Activated CD4-positive, alpha-beta T cell treated with anti-CD3 and anti-CD28 coated beads, Interleukin-2, amount 10 ng/mL, durations not matched to agents 24 days and 14 days (primary cell): ENCODE measurements at places on chromosomes 16 and 17.
A peak's percentile ranks its signal among the peaks of the same experiment; 100 is the strongest.

- peak; percentile 77 for DNase-seq
Measured at GRCh38 chr16:24253192-24253591, 2.9 kb upstream of the CACNG3 start.

- DNase-seq, result no peak
Measured at GRCh38 chr16:89907055-89907814, 11.4 kb upstream of the MC1R start.

DNA sequence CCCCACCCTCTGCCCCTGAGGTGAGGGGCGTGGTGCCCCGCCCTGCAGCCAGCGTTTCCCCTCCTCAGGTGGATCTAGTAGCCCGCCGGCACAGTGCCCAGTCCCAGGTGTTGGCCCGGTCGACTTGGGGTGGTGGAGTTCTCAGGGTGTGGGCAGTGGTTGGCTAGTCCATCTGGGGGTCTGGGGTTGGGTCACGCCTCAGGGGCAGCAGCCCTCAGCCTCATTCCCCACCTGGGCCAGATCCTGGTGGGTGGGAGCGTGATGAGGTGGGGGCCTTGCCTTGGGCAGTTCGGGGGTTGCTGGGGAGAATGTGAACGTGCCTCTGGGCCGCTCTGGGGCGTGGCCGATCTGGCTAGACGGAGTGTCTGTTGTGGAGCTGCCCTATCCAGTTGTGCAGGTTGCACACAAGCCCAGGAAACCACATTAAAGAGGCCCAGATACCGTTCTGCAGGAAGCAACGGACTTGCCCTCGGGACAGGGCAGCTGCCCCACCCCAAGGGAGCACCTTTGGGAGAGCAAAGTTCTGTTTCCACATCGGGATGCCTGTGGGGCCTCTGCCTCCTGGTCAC is 32.0 kb downstream of the GSE1 start:
- DNase-seq, result no peak

GRCh38 chr17:38435795-38436194 is 7.5 kb downstream of the ARHGAP23 start:
- no peak for DNase-seq

DNA sequence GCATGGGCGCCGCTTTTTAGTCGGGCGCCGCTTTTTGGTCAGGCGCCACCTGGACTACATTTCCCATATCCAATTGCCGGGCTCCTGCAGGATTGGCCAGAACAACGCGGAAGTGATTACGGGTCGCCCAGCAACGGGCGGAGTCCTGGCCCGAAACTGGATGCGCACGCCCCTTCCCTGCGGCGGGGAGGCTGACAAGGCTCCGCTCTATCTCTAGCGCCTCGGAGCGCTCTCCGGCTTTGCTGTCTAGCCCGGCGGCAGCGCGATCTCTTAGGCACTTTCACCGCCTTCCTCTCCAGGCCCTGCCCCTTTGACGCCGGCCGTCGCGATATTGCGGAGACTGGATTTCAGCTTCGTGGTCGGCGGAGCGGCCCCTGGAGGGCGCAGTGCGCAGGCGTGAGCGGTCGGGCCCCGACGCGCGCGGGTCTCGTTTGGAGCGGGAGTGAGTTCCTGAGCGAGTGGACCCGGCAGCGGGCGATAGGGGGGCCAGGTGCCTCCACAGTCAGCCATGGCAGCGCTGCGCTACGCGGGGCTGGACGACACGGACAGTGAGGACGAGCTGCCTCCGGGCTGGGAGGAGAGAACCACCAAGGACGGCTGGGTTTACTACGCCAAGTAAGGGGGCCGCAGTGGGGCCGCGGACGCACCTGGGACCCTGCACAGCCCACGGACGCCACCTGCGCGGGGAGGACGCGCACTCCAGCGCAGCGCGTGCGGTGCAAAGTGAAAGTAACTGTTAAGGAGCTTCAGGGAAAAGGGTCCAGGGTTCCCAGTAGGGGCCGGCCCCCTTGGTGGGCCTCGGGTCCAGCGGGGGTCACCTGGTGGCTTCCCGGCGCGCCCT is at the start of gene WWOX:
Gene WWOX (plus strand): TSS at position 384 of the 841 bp plus-strand sequence.
- peak; percentile 99 for DNase-seq

GRCh38 chr17:3544365-3544764 is 13.2 kb downstream of the TRPV3 start:
- no peak for DNase-seq

GRCh38 chr17:10600571-10600970 is 51.1 kb upstream of the MYH2 start:
- no peak for DNase-seq

DNA sequence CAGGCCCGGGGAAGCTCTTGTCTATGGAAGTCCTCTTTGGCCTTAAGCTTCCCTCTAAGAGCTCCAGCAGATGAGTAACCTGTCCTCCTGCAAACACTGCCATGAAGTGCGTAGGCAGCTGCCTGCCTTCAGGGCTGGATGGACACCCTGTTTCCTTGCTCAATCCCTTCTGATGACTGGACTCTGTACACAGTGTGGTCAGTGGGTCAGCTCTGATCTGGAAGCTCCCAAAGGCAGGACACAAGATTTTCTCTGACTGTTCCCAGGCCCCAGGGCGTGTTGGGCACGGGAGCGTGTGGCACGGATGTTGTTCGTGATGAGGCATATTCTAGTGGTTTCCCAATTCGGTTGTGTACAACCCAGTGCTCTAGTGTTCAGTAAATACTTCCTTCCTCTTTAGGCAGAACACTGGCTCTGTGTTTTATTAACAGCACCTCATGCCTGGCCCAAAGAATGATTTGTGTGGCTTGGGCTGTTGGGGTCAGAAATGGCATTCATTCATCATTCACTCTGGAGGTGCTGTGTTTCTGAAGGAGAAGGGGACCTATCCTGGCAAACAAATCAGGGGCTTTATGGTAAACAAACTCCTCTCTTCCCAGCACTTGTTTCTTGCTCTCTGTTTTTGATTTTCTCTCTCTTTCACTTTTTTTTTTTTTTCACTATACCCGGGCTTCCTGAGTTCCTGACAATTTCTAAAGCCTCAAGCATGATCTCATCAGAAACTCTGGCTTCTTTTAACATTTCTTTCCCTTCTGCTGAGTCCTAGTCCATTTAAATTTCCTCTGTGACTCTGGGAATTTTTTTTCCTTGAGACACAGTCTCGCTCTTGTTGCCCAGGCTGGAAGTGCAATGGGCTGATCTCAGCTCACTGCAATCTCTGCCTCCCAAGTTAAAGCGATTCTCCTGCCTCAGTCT is 12.0 kb upstream of the RNF157 start:
- DNase-seq, result peak; percentile 85

DNA sequence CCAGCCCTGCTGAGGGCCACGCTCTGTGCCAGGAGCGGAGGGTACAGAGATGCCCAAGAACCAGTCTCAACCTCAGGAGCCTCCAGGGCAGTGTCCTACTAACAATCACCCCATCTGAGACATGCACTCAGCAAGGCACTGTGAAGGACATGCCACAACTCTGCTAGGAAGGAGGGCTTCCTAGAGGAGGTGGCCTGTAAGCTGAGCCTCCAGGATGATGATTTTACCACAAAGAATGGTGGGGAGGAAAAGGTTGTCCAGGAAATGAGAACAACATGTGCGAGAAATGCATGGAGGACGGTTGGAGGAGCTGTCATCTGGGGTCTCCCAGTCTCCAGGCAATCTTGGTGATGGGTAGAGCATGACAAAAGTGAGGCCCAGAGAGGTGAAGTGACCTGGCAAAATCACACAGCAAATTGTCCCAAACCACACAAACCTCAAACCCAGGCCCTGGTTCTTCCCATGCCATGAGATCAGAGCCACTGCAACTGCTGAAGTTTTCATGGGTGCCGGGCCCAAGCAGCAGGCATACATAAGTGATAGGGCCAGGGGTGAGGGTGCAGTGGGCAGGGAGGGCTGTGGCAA is 30.5 kb downstream of the CNGB1 start:
- no peak for DNase-seq

GRCh38 chr16:1913327-1914083 is 4.7 kb downstream of the HS3ST6 start:
- DNase-seq, result no peak

GRCh38 chr17:50046179-50046578 is 9.7 kb upstream of the ITGA3 start:
- no peak for DNase-seq

GRCh38 chr17:35668802-35669201 is 62.6 kb upstream of the RASL10B start:
- no peak for DNase-seq

GRCh38 chr17:680529-680928 is 34.1 kb downstream of the VPS53 start:
- DNase-seq, result no peak

GRCh38 chr17:66459811-66460270 is 157.4 kb downstream of the PRKCA start:
- no peak for DNase-seq

DNA sequence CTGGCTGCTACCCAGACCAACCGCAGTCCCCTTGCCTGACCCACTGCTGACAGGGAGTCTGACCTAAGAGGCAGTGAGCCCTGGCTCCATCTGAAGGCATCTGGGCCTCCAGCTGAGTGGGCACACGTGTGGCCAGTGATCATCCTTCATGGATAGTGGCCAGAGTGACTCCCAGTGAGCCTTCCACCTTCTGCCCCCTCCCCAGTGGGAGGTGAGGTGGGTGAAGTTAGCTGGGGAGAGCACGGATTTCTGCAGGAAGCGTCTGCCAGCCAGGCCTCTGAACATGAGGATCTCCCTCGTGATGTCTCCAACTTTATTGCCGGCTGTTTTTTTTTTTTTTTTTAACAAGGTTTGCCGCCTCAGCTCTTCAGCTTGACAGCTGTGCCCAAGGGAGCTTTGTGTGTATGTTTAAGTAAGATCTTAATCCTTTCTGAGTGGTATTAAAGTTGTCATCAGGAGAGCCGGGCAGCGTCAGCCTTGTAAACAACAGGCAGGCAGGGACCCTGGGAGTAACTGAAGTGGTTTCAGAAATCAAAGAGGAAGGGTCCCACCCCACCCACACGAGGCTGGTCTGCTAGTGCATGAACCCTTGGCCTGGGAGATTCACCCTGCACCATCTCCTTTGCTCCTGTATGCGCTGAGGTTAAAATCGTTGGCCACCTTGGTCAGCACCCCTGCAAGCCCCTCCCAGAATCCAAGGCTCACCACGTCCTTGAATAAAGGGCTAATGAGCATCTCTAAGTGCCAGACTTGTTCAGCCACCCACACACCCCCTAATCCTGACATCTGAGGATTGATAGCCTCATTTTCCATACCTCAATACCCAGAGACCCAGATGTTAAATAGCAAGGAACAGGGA is 33.3 kb downstream of the RHBDL3 start:
- no peak for DNase-seq

GRCh38 chr17:77807051-77807745 is 151.3 kb upstream of the TNRC6C start:
- DNase-seq, result no peak

DNA sequence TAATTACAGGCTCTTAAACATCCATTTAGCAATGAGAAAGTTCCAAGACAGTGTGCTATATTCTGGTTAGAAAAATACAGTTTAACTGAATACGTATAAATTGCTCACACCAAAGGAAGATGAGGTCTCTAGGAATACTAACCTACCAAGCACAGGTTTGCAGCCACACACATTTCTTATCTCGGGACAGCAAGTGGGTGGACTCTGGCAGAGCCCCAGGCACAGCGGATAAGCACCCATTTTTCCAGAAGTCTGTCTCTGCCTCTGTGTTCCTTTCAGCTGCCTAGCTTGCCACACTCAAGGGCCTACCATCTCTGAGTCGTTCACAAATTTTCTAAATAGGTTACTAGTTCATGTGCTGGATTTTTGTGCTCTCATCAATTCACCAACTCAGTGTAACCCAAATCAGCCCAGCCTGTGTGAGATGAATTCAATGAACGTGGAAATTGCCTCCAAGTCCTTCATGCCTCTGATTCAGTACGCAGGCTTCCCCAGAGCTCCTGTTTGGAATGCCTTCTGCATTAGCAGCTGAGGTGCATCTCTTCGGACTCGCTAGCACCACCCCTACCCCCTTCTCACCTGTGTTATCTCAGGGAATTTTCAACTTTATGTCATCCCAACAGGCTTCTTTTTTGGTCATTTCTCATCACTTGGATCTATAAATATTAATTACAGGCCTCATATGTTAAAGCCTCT is 581.0 kb upstream of the CDH11 start:
- no peak for DNase-seq

DNA sequence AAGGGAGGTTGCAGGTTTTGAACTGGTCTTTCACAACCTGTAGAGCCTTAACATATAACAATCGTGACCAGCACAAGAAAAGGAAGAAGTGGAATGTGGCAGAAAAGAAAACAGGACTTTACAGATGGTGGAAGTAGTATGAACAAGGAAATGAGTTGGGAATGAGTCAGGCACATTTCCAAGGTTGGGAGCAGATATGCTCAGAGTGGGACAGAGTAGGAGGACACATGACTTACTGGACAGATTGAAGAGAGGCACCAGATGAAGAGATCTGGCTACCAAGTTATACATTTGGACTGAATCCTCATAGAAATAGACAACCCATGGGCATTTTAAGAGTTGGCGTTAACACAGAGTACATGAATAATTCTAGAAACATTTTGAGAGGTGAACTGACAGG is 95.3 kb downstream of the ZNF18 start:
- no peak for DNase-seq

DNA sequence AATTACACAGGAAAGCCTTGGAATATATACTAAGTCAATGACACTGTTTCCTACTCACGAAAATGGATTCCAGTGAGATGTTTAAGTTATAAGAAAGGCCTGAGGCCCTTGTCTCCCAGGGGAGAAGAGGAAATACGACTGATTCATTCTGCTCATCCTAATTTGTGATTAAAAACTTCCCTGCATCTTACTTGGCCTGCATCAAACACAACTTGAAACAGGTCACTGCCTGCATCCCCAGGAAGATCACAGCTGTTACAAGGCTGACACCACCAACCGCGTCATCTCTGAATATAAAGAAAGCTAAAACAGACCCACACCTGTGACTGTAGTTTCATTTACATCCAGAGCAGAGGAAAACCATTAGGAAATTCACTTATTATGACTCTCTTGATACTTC is 121.9 kb downstream of the DNAH3 start:
- DNase-seq, result peak; percentile 25

GRCh38 chr17:21262259-21262993 is 9.2 kb upstream of the NATD1 start:
- DNase-seq, result no peak
